ENCODE measurements at places on chromosomes 5 and 9.

GRCh38 chr5:51416149-51416548 lies 32.9 kb downstream of the ISL1 start:
- no peak for DNase-seq

- DNase-seq: no peak
These were observed 42.7 kb downstream of the SYK start for GRCh38 chr9:90844326-90844725.

GRCh38 chr5:15500325-15501001 lies 483 bp downstream of the FBXL7 start:
- DNase-seq: no peak

DNA sequence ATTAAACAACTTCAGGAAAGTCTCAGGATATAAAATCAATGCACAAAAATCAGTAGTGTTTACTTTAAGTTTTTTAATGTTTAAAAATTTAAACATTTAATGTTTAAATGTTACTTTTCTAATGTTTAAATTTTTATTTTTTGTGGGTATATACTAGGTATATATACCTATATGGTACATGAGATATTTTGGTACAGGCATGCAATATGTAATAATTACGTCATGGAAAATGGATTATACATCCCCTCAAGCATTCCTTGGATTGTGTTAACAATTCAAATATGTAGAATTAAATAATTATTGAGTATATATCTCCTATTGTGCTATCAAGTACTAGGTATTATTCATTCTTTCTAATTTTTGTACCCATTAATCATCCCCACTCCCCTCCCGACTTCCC lies 291.3 kb downstream of the TMEM232 start:
- DNase-seq: no peak

DNA sequence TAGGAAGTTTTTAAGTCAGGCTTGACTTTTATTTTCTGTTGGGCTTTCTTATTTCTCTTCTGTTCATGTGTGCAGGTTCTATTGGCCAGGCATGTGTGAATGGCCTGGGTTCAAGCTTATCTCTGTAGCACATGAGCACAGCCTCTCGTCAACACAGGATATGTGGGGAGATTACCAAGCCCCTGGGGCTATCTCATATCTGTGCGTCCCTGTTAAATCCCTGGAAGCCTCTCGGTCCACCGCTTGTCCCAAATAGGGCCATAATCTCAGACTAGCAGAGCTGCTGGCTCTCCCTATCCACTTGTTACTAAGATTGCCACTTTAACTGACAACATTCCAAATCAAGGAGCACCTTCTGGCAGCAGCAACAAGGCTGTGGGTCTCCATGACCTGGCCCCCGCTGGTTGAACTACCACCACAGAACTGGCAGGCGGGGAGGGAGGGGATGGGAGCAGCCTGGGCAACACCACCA lies 28.4 kb upstream of the EBF1 start:
- no peak for DNase-seq

DNA sequence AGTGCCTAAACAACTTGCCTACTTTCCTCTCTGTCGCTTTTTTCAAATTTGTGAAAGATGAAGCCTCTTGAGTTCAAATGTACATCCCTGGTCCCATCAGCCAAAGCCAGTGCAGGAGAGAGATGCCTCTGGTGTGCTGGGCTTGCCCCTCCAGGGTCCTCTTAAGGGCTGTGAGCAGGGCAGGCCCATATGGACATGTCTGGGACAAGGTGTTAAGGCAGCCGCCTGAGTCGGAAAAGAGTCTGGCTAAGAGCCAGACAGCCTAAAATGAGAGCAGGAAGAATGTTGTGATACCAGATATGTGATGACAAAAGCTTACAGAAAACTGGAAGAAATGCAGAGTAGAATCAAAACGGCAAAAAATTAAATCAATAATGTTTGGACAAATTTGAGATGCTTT lies 72.5 kb downstream of the APTX start:
- no peak for DNase-seq

GRCh38 chr5:142390334-142390733 lies 65.5 kb upstream of the SPRY4 start:
- no peak for DNase-seq

GRCh38 chr5:126513302-126513701 lies 81.7 kb downstream of the ALDH7A1 start:
- no peak for DNase-seq

DNA sequence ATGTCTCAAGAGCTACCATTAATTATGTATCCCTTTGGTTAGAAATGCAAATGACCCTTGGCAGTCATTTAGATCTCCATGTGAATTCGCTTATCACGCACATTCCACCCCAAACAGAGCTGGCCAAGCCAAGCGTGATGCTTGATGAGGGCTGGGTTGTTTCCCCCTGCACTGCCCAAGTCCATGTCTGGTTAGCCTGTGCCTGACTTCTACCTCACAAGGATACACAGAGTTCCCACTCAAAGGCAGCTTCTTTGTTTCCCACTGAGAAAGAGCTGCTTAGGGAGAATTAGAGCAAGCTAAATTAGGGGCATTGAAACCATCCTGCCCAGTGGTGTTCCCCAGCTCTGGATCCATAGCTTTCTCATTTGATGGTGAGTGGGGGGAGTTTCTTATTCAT lies 87.2 kb downstream of the FSTL4 start:
- DNase-seq: no peak

DNA sequence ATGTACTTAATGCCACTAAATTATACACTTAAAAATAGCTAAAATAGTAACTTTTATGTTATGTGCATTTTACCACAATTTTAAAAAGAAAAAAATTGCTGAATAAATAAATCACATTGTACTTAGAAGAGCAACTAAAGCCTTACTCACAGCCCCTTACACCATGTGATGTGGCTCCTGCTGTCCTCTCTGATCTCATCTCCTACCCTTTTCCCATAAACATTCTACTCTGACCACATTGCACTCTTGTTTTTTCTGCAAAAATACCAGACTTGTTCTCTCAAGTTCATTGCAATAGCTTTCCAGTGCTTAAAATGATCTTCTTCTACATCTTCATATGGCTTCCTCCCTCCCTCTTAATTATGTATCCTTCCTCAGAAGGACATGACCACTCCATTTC lies 268.4 kb downstream of the ELAVL2 start:
- no peak for DNase-seq

- no peak for DNase-seq
These were observed 74.1 kb upstream of the SH3PXD2B start for GRCh38 chr5:172528440-172528839.

DNA sequence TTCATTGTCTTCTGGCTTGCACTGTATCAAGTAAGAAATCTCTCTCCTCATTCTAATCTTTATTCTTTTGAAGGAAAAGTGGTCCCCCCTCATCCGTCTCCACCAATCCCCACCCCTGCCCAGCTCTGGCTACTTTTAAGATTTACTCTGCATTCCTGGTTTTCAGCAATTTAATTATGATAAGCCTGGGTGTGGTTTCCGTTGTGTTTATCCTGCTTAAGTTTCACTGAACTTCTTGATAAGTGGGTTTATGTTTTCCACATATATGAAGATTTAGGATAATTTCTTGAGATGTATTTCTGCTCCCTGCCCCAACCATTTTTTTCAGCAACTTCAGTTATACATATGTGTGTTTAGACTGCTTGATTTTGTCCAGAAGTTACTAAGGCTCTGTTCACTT lies 46.5 kb downstream of the PTBP3 start:
- DNase-seq: no peak

- no peak for DNase-seq
These were observed 58.4 kb downstream of the ZNF510 start for GRCh38 chr9:96719521-96719920.

DNA sequence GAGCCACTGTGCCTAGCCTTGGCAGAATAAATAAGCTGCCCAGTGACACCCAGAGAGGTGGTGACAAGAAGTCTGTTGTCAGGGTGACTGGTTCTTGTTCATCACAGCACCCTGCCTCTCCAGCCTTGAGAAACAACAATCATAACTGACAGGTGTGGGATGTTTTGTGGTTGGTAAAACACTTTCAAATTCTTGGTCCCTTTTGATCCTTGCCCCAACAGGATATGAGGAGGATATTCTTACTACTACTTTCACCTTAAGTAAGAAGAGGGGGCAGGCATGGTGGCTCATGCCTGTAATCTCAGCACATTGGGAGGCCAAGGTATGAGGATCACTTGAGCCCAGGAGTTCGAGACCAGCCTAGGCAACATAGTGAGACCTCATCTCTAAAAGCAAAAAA lies 14.2 kb upstream of the FRRS1L start:
- DNase-seq: no peak

DNA sequence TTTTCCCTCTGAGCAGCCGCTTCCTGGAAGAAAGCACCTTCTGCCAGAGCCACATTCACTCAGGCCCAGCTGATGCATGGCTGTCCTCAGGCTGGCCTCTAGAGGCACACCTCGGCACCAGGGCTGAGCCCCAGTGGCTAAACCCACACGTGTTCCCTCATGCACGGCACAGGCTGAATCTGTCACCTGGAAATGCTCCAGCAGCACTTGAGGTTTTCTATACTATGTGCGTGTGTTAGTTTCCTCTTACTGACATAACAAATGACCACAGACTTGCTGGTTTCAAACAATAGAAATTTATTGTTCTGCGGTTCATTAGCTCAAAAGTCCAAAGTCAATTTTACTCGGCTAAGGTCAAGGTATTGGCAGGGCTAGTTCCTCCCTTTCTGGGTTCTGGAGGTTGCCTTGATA lies 141.4 kb downstream of the LRRC70 start:
- no peak for DNase-seq

DNA sequence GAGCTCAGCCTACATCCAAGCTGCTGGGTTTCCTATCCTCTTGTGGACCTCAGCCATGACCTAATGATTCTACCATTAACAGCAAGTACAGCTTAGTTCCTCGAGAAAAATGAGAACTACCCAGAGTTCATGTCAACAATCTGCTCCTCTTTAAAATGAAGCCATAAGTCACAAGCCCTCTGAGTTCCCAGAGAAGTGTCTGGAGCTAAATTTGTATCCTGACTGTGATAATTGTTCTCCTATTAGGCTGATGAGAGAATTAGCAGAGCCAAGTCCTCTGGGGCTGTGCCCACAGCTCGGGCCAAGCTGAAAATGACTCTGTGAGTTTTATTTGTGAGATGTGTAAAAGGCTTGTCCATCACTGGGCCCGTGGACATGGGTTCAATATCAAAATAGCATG lies 145.1 kb upstream of the SMIM23 start:
- no peak for DNase-seq

- no peak for DNase-seq
These were observed 65.2 kb downstream of the TMC1 start for GRCh38 chr9:72586388-72587130.

DNA sequence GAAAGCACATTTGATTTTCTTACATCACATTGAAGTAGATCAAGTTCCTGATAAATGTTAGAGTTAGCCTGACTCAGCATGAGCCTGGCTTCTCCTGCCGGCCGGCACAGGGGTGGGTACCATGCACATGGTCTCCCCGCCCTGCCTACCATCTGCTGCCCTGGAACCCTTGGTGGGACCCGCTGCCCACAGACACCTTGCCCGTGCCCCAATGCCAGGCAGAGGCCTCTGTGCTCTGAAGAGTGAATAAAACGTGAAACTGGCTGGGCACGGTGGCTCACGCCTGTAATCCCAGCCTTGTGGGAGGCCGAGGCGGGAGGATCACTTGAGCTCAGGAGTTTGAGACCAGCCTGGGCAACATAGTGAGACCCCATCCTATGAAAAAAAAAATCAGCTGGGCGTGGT lies 17.3 kb downstream of the EXD3 start:
- no peak for DNase-seq

DNA sequence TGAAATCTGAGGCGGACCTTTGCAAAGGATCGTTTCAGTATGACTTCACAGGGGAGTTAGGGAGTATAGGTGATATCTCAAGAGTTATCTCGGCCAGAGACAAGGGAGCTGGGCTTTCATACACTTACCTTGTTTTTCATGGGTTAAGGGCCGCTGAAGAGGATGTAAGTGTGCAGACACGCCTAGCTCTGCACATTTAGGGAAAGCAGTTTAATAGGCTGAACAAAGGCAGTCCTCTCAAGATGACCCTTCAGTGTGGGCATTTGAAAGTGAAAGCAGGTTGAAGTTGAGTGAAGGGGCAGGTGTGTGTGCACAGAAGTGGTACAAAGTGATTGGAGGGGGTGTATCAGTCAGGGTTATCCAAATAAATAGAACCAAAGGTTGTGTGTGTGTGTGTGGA lies 33.1 kb upstream of the PRXL2C start:
- no peak for DNase-seq

GRCh38 chr5:171492781-171493180 lies 73.3 kb downstream of the FGF18 start:
- no peak for DNase-seq

- no peak for DNase-seq
These were observed 94.0 kb downstream of the PHF2 start for GRCh38 chr9:93670208-93671019.

DNA sequence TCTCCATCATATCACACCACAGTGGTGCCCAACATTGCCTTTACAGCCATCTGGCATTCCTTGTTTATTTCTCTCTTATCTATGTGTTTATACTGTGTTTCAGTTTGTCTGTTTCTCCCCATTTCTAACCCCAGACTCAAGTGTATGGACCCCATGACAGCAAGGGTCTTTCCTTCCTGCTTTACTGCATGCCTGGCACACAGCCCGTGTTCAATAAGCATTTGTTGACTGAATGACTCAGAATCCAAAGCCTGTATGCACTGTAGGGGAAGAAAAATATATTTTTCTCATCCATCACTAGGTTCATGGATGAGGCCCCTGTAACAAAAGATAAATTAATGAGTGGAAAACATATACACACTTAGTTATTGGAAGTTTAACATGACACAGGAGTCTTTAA lies 190.8 kb upstream of the SEMA6A start:
- DNase-seq: no peak

DNA sequence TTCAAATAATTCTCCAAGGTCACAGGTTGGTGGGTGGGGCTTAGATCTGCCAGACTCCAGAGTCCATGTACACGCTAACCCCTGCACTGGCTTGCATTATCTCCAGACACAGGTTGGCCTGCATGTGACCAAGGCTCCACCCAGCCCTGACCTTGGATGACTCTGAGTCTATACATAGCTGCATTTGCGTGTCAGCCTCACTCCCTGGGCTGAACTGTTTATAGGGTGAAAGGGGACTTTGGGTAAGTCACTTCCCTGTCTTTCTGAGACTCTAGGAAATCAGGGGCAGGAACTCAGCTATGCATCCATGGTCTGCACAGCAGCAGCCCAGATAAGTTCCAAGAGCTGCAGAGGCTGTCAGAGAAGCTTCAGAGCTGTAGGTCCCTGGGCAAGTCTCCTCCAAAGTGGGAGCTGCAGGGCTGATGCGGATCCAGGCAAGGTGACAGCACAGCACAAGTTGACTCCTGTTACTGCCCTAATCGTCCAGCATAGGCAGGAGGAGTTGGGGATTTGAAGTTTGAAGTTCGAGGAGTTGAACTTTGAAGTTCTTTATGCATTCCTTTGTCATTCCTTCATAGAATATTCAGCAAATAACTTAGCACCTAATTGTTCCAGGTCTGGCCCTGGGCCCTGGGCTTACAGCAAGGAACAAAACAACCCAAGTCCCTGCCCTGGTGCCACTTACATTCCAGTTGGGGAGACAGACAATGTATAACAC lies 53.4 kb downstream of the SLC22A5 start:
- DNase-seq: peak; percentile 96

Measured in hematopoietic multipotent progenitor cell treated with erythropoietin and hydrocortisone succinate and interleukin-3 and kit ligand, for 17 days (in vitro differentiated cells).